ENCODE measurements at places on chromosomes 1 and 21.

DNA sequence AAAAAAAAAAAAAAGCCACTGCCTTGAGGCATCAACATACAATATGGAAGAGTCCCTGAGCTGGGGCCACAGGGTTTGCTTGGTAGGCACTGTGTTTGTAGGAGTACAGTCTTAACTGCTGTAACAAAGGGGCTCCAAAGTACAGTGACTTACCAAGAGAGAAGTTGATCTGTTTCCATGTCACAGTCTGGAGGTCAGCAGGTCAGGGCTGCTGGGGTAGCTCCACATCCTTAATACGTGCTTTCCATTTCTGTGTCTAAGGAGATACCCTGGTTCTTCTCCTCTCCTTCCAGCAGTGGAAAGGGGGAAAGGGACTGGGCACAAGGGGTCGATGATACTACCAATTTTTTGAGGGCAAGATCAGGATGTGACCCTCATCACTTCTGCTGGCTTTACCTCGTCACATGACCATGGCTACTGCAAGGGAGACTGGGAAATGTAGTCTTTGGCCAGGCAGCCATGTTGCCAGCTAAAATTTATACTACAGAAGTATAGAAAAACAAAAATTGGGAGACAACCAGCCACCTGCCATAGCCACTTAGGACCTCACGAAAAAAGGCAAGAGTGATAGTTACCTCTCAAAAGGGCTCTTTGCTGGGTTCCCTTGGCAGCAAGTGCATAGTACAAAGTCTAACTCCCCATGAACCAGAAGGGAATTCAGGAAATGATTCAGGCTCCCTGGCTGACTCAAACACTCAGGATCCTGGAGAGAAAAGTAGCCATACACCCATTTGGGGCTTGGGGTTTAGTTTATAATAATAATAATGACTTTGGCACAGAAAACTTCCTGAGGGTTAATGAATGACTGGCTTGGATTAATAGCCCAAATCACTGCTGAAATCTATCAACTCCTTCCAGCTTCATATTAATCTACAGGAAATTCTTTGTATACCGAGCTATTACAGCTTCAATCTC lies 52.7 kb upstream of the ATP5PO start:
- no peak for DNase-seq

DNA sequence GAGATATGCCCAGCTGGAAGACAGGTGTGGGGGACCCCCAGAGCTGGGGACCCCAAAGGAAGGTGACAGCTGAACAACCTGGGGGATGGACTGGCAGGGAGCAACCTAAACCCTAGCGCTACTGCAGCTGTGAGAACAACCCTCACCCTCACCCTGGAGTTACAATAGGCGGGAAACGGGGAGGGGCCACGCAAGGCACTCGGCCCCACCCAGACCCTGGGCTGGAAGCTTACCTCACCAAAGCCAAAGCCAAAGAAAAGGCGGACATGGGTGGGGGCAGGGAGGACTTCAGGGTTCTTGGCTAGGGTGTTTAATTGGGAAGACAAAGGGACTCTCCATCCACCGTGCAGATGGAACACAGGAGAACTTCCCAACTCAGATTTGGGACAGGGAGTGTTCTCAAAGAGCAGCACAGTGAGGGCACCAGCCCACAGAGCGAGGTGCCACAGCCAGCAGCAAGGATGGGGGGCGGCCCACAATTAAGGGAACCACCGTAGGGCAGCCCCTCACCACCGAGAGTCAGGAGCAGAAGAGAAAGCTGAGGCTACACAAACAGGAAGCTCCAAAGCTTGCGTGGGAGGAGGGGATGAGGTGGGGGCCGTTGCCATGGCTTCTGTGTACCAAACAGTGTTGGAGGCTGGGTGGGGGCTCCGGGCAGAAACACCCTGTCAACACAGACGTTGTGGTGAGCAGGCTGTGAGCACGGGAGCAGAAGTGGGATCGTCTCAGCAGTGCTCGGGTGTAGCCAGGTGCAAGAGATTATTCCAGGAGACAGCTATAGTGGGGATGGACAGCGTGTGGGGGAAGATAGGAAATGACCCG lies 1.9 kb downstream of the TAGLN2 start:
- no peak for DNase-seq

GRCh38 chr1:94697839-94698238 lies 122.3 kb upstream of the SLC44A3 start:
- no peak for DNase-seq

DNA sequence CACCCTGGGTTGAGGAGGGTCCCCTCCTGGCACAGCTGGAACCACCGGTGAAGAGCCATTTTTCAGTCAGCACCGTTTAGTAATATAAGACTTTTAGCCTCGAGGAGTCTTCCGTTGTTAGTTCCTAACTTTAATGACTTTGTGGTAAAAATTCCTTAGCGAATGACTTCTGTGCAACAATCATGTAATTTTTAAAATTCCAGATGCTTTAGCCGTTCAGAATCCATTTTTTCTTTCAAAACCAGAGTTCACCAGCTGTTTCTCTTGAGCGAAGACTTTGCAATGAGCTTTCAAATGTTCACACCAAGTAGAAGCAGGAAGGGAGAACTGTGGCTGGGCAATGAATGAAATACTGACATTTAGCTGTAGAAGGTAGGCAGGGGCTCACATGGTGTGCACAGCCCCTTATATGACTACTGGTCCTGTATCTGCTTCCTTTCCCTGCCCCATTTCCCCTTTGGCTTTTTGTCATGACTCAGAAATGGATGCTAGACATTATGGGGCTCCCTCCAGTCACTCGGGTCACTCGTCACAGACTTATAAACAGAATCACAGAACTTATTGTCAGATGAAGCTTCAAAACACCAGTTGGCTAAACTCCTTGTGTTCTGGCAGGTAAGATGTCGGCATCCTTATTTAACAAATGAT lies 4.1 kb downstream of the DISC1 start:
- DNase-seq = no peak

DNA sequence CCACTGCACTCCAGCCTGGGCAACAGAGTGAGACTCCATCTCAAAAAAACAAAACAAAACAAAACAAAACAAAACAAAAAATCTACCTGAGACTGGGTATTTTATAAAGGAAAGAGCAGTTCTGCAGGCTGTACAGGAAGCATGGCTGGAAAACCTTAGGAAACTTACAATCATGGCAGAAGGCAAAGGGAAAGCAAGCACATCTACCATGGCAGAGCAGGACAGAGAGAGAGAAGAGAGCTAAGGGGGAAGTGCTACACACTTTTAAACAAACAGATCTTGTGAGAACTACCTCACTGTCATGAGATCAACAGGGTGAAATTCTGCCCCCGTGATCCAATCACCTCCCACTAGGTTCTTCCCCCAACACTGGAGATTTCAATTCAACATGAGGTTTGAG lies 198.3 kb upstream of the SAMSN1 start:
- DNase-seq = no peak

DNA sequence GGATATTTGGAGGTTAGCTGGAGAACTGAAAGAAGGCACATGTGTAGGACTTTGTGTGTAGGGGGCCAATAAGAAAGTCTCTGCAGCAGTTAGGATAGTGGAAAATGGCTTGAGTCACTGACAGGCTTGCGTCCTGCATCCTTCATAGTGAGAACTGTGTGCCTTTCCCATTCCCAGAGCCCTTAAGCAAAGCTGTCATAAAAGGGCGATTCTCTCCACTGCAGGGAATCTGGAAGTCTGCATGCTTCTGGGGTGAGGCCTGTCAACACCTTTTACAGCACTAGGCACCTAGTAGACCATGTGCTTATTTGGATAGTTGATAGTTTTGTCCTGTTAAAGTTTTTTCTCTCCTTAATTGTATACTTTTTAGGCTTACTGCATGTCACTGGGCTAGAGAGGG lies 39.4 kb upstream of the MACF1 start:
- DNase-seq = no peak

GRCh38 chr1:209363112-209363511 lies 220.4 kb upstream of the CAMK1G start:
- DNase-seq = no peak

DNA sequence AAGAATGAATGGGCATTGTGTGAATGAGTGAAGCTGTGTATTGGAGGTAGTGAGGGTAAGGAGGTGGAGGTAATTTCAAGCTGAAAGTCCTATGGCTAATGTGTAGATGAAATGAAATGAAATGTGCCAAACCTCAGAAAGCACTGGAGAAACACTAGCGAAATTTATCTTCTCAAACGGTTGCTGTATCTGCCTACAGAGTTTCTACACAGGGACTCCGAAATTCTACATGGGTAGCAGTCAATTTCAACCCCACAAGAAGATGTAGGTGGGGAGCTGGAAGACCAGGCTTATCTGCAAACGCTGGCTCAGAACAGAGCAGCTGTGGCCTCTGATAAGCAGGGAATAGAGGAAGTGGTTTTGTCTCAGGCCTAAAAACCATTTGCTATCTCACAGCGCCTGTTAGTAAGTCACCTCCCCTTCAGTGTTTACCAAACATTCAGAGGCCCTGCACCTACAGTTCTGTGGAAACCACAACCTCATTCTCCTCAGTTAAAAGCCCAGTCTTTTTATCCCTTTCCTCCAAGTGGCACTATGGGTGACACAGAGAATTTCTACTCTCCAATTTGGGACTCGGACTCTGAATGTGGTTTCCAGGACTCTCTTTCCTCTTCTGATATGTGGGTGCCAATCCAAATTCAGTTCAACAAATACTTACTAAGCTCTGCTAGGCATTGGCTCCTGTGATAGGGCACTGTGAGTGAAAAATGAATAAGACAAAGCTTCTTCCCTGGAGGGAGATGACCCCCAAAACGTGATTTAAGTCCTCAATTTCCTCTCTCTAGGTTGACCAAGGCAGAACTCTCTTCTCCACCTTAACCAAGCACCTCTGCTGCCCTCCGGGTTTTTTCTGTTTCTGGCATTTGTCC lies 17.2 kb upstream of the SLAMF6 start:
- DNase-seq = no peak

DNA sequence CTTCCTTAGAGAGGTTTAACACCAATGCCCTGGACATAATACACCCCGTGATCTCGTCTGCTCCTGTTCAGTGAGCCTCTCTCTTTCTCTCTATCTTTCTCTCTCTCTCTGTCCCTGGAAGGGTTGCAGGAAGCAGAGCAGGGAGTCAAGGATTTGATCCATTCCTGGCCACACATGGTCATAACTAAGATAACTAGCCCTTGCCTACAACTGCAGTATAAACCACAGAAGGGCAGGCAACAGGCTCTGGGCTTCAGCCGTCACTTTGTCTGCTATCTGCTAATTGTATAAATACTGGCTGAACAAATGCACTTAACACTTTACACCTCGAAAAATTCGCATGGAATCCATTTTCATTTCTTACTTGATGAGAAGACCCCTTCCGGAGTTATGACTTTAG lies 357.5 kb upstream of the RUNX1 start:
- DNase-seq = no peak

GRCh38 chr1:116457946-116458604 lies 85.0 kb downstream of the ATP1A1 start:
- DNase-seq = no peak

DNA sequence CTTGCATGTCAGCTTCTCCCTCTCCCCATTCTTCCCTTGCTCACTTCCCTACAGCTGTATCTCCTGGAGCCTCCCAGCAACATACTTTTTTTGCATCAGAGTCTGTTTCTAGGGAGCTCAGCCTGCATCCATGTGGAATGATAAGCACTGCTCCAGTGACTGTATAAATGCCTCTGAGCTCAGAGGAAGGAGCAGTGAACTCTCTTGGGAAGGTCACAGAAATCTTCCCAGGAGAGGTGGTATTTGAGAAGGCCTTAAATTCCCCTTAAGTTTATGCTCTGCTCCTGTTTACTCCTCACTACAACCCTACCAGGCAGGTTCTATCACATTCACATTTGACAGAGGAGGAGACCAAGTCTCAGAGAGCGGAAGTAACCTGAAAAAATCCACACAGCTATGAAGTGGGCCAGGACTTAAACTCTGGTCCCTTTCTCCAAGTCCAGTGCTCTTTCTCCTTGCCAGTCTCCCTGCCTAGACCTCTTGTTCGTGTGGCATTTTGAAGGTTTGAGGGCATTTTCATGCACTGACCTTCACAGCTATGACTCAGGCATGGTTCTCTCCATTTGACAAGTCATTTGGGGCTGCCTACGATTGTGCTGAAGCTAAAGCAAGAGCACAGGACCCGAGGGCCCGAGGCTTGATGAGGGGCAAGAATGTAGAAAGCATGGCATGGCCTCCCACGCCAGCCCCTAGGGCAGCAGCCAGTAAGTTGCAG lies 5.6 kb upstream of the UBXN10 start:
- DNase-seq = no peak

- DNase-seq = no peak
These were observed 5.2 kb upstream of the LRRC53 start for GRCh38 chr1:74517599-74518051.

DNA sequence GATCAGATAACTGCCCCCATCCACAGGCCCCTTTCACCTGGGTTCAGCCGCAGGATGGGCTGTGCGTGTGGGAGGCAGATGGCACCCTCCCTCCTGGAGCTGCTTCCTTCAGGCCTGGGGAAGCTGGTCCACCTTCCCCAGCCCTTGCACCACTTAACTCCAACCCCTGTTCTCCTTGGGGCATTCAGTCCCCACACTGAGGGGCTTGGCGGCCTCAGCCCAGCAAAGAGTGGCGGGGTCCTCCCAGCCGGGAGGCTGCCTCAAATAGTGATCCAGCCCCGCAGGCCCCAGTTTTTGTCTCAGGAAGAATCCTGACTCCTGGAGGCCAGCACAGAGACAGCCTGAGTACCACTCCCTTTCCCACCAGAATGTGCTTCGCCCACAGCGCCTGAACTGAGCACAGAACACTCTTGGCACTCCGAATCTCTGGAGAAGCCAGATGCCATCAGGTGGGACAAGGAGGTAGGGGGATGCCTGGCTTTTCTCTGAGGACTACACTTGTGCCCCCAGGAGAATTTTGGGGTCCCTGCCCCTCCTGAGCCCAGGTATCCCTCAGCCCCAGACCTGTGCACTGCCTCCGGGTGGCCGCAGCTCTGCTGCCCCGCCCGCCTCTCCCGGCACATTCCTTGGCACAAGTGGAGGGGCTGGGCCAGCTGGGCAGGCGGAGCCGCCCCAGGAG lies 936 bp downstream of the PAQR6 start:
- no peak for DNase-seq

GRCh38 chr1:40712997-40713396 lies 21.5 kb downstream of the NFYC start:
- DNase-seq = no peak

- DNase-seq = no peak
These were observed 72.9 kb downstream of the IFI44 start for GRCh38 chr1:78722521-78722920.

- no peak for DNase-seq
These were observed 190.5 kb upstream of the NRIP1 start for GRCh38 chr21:15255261-15255660.

DNA sequence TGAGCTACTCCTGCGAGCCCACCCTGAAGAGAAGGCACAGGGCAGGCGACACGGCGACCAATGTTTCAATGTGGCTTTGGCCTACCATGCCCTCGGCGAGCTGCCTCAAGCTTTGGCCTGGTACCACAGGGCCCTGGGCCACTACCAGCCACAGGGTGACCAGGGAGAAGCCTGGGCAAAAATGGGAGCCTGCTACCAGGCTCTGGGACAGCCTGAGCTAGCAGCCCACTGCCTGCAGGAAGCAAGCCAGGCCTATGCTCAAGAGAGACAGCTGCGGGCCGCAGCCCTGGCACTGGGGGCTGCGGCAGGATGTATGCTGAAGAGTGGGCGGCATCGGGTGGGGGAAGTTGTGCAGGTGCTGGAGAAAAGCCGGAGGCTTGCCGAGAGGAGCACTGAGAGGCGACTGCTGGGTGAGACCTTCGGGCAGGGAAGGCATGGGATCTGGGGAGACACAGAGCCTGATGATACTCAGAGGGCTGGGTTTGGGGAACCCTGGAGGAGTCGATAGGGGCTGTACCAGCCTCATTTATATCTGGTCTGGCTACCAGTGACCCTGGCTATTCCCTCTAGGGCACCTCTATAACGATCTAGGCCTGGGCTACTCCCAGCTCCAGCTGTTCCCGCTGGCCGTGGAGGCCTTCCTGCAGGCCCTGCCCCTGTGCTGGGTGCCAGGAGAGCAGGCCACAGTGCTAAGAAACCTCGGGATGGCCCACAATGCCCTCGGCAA lies 2.3 kb downstream of the TTC24 start:
- no peak for DNase-seq

Data from chondrocyte (in vitro differentiated cells).